ENCODE measurements at places on chromosomes 7 and 10.
A peak's percentile ranks its signal among the peaks of the same experiment; 100 is the strongest.

DNA sequence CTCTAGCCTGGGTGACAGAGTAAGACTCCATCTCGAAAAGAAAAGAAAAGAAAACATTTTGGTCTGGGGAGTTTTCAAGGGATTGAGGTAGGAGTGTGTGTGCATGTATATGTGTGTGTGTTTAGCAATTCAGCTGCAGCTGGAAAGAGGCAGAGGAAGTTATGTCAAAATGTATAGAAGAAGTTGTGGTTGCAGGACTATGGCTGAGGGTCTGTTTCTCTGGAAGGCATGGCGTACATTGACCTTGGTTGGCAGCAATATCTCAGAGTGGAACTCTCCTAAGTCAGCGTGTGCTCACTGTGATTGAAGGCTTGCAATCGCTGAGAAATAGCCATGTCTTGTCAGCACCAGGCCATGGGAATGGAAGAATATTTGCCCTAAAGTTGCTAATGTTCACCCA, 28.6 kb upstream of the RHBDD2 start:
- DNase-seq, result no peak

- DNase-seq, result no peak
Observed at GRCh38 chr7:157499121-157499834, 162.5 kb downstream of the DNAJB6 start.

DNA sequence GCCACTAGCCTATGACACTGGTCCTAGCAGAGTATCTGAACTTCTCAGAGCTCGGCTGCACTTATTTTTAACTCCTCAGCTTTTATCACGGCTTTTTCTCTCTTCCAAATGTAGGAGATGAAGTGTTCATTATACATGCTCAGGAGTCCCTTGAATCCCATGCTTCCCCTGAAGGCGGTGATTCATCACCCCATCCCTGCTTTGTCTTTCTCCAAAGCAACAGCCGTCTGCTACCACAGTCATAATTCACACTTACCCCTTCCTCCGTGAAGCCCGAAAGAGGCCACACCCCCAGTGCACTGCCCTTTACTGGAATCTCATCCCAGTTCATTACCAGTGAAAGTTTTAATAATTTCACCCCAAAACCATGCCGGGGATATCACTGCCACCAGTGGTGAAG, 301.5 kb upstream of the SHH start:
- DNase-seq, result no peak

DNA sequence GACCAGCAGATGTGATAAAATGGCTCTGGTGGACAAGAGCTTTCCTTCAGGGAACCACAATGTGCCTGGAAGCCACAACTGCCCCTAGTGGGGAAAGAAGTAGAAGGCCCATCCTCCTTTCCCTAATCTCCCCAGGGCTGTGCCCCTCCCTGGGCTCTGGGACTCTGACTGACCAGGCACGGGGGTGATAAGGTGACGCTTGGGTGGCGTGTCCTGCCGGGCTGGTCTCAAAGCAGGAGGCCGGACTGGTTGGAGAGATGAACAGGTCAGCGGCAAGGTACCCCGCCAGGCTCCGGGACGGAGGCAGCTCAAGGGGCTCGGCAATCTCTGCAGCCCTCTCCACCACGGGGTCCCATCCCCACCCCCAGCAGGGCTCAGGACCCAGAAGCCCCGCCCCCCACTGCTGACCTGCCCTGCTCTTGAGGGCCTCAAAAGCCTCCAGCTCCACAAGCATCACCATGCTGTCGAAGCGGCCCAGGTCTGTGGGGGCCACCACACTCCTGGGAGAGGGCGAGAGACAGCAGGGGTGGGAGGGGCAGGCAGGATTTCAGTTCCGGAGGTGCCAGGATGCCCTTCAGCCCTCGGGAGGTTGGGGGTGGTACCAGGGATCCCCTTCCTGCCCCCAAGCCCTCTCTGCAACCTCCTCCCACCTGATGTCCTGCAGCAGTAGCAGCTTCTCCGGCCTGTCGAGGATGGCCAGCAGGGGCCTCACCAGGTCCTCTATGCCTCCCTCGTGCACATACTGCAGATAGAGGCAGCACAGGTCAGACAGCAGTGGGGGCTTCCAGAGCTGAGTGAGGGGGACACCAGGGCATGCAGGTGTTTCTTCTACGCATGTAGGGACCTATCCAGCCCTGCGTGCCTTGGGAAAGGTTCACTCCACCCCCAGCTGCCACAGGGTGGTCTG, 12.2 kb downstream of the LZTS2 start:
- DNase-seq, result no peak

DNA sequence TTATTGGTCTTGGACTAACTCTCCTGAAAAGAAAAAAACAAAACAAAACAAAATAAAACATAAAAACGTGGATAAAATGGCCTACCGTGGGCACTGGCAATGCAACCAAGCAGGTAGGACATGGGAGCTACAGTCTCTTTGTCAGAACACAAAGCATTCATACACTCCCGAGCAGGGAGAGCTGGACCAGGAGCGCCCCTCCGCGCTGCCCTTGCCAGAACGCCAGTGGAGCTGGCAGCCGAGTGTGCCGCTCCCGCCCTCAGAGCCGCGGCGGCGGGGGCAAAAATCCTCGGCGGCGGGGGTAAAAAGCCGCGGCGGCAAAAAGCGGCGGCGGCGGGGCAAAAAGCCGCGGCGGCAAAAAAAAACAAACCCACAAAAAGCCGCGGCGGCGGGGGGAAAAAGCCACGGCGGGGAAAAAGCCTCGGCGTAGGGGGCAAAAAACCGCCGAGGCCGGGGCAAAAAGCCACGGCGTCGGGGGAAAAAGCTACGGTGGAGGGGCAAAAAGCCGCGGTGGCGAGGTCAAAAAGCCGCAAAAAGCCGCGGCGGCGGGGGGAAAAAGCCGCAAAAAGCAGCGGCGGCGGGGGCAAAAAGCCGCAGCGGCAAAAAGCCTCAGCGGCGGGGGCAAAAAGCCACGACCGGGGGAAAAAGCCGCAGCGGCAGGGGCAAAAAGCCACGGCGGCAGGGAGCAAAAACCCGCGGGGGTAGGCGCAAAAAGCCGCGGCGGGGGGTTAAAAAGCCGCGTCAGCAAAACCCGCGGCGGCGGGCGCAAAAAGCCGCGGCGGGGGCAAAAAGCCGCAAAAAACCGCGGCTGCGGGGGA, 418.1 kb downstream of the ZNF716 start:
- DNase-seq, result no peak

DNA sequence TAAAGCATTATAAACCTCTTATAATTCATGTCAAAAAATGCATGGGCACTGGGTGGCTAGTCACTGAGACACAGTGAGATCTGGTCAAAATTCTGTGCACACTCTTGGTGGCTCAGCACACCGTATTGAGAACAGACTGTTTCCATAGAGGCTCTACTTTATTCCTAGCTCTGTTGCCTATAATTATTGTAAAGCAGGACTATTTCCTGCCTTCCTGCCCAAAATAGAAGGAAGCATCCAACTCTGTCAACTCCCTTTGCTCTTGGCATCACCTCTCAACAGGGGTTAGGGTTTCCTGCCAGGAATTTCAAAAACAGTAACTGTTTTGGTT, 45.1 kb downstream of the PTN start:
- no peak for DNase-seq

DNA sequence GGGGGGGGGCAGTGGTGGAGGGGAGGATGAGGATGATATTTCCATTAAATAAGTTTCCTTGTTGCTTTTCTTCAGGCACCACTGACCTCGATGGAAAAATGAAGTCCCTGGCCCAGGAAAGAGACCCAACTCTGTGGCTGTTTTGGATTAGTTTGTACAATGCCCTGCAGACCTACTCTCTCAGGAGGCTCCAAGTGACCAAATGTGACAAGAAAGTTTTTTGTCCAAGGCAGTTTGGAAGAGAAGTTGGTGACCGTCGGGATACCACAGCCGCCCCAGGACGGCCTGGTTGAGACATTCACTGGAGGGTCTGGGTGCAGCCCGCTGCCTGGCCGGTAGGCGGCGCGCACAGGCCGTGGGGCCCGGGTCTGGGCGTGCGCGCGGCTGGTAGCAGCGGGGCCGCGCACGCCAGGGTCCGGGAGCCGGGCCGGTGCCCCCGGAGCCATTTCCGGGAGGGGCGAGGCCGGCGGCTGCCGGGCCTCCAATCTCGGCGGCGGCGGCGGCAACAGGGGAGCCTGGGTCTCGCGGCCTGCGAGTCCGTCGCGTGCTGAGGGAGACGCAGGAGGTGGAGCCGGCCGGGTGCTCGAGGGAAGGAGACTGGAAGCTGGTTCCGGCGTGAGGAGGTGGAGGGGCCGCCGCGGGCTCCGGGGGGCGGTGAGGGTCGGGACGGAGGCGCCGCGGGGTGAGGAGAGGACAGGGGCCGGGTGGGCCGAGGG, at the start of gene SGPL1:
Gene SGPL1 (plus strand): TSS at position 445 of the 716 bp plus-strand sequence. CDS start 906 bp downstream, outside the sequence.
- DNase-seq, result peak; percentile 68

GRCh38 chr7:44244282-44244681, 43.5 kb downstream of the YKT6 start:
- DNase-seq, result peak; percentile 11

- DNase-seq, result no peak
Observed at GRCh38 chr10:52949899-52950298, 177.3 kb upstream of the MBL2 start.

DNA sequence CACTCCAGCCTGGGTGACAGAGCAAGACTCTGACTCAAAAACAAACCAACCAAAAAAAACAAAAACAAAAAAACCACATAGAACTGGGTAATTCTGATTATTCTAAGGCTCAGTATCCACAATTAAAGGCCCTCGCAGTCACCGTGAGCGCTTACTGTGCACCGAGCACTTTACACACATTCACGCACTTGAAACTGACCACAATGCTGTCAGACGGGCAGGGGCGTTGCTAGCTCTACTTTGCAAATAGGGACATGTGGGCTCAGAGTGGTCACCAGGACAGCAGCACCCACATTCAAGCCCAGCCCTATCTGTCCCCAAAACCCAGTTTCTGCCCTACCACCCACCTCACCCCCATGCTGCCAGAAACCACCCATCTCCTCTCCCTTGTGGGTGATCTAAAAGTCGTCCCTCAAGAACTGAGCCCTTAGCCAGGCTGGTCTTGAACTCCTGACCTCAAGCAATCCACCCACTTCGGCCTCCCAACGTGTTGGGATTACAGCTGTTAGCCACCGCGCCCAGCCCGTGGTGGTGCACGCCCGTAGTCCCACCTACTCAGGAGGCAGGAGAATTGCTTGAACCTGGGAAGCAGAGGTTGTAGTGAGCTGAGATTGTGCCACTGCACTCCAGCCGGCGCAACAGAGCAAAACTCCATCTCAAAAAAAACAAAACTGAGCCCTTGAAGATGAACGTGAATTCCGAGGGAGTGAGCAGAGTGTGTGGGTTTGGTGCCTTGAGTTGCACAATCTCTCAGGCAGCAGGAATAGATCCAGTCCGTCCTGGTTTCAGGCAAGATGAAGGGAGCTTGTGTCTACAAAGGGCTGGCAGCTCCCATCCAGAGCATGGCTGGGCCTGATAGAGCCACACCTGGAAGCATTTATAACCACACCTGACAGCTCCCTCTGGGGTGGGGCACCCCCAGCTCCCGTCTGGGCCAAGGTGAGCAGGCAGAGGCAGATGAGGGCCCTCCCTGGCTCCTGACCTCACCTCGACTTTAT, 5.4 kb upstream of the HSPB1 start:
- DNase-seq, result no peak

GRCh38 chr7:149490083-149490760, 7.4 kb downstream of the ZNF746 start:
- no peak for DNase-seq

- no peak for DNase-seq
Observed at GRCh38 chr7:101989101-101989500, 171.7 kb downstream of the CUX1 start.

DNA sequence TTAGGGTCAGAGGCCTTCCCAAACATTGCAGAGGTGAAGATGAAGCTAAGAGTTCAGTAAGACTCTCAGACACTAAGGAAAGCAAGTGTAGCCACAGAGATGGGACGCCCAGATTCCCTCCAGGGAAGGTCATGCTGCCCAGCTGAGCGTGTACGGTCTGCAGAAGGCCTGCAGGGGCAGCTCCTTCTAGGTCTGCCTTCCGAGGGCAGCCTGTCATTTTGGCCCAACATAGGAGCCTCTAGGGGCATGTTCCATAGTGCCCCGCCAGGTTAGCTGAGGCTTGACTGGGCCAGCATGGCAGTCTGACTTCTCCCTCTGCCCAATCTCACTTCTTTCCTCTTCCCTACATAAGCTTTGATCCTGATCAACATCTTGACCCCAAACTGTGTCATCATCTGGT, 130.7 kb downstream of the PIP4K2A start:
- no peak for DNase-seq

DNA sequence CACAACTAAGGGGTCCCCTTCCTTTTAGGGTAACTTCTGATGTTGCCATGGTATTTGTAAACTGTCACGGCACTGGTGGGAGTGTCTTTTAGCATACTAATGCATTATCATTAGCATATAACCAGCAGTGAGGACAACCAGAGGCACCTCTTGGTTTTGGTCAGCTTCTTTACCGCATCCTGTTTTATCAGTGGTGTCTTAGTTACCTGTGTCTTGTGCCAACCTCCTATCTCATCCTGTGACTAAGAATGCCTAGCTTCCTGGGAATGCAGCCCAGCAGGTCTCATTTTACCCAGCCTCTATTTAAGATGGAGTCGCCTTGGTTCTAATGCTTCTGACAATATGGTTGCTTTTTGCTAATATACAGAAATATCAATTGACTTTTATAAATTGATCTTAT, 54.9 kb downstream of the AHCYL2 start:
- DNase-seq, result no peak
